T-cell (primary cell): ENCODE measurements at places on chromosomes 6 and 20. TPM values are rescaled to one million over a fixed set of nuclear protein-coding genes. Genes with fewer than 3 reads are reported as not detected.

DNA sequence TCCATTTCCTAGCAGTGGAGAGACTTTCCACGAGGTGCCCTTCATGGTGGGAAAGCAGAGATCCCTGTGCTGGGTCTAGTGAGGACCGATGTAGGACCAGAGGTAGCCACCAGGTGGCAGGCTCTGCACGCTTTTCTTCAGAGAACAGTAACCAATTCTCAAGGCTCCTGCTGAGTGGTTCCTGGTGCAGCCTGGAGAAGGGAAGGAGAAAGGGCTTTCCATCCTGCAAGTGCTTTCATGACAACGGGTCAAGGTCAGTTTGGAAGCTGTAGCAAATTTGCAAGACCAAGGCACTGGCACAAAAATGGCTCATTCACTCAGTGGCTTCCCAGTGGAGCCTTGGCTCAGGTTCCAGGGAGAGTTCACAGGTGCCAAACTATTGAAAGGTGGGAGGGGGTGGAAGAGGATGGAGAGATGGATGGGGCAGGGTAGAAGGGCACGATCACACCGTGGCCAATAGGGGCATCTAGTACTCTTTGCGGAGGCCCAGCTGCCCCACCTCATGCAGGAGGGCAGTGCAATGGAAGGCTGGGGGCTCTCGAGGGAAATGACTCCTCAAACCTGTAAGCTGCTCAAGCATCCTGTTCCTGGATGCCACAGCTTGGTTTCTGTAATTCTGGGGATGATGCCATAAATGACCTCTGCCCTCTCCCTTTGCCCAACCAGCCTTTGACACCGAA, 25.5 kb upstream of the KCNK16 start:
- no peaks in the 10 kb centered on the region for H3K4me1 ChIP-seq
- H3K4me3 ChIP-seq: no peak overlapping the region
- peak; percentile 52 for DNase-seq
- H3K36me3 ChIP-seq: no peaks in the 10 kb centered on the region
- no peak overlapping the region for H3K27ac ChIP-seq

DNA sequence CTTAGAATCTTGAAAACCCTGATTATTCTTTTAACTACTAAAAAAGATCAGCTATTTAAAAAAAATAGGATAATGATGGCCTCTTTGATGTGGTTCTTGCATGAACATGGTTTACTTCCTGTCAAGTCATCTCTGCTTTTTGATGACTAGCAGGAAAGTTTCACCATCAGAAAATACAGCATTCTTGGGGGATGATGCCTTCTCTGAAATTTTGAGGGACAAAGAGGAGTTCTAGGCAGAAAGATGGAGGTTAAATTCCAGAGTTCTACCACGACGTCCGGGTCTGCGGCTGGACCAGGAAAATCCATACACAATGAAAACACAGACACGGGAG, 130.4 kb downstream of the OLIG3 start:
- peaks cover 12% of the 10 kb centered on the region for H3K4me1 ChIP-seq
- no peaks in the 10 kb centered on the region for H3K27me3 ChIP-seq
- H3K27ac ChIP-seq: peak overlapping the region; percentile 4
- H3K4me3 ChIP-seq: no peak overlapping the region
- no peaks in the 10 kb centered on the region for H3K36me3 ChIP-seq

- no peaks in the 10 kb centered on the region for H3K27me3 ChIP-seq
- peaks cover 11% of the 10 kb centered on the region for H3K4me1 ChIP-seq
- no peak for DNase-seq
- H3K36me3 ChIP-seq: no peaks in the 10 kb centered on the region
- H3K27ac ChIP-seq: no peak overlapping the region
These were observed 64.2 kb upstream of the BTN3A2 start for GRCh38 chr6:26300828-26301227.

DNA sequence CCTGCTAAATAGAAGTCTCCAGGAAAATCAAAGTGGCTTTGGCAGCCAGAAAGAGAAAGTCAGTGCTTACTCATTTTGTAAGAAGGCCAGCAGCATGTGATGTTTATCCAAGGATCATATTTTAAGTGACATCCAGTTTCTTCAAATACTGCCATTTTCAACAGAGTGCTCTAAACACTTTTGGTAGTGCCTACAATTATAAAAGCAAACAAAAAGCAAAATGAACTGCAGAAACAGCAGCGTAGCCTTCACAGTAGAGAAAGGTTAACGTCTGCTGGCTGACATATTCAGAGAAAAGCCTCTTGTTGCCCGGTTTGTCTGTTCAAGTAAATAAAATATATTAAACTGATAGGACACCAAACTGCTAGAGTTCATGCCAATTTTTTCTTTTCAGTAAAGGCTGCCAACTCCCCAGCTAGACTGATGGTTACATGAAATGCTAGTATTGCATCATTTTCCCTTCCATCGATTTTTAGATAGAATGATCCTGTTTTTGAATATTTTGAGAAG, 705.7 kb upstream of the SLC35B3 start:
- DNase-seq: no peak
- H3K4me3 ChIP-seq: no peak overlapping the region
- no peaks in the 10 kb centered on the region for H3K36me3 ChIP-seq
- no peak overlapping the region for H3K27ac ChIP-seq

GRCh38 chr20:44071057-44071456, 115.9 kb downstream of the JPH2 start:
- H3K4me3 ChIP-seq: no peak overlapping the region
- H3K27me3 ChIP-seq: no peaks in the 10 kb centered on the region
- no peak for DNase-seq
- no peaks in the 10 kb centered on the region for H3K36me3 ChIP-seq
- H3K27ac ChIP-seq: peak overlapping the region; percentile 94

DNA sequence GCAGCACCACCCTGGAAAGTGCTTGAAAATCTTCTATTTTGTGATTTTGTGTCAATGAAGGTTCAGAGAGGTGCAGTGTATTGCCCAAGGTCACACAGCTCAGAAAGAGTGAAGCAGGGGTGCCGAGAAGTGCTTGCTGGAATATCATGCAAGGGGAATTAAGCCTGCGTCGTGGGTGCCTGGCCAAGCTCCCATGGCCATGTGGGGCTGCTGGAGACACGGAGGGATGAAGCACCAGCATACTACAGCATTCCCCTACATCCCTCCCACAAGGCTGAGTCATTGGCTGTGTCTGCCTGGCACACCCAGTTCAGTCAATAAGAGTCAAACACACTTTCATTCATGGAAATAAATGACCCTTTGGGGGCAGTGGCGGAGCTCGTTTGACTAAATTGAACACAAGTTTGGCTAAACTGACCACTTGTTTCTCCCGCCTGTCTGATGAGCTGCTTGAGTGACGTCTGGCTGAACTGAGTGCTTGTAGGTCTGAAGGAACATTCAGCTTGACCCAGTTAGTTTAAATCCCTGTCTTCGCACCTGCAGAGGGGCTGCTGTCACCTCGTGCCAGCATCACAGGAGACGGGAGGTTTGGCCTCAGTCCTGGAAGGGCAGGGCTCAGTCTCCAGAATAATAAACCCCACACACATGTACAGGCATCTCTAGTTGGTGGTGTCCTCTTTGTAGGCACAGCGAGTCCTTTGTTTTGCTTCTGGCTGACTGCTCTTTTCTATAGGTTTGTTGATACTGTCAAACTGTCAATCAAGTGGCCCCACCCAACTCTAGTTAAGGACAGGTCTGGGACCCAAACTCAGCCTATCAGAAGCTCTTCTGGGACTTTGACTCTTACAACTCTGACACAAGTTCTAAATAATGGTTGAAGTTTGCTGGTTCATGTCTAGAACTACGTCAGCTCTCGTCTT, 8.4 kb upstream of the TGM2 start:
- no peak overlapping the region for H3K27ac ChIP-seq
- H3K27me3 ChIP-seq: no peaks in the 10 kb centered on the region
- no peaks in the 10 kb centered on the region for H3K4me1 ChIP-seq
- no peak for DNase-seq
- H3K36me3 ChIP-seq: no peaks in the 10 kb centered on the region

- no peak for DNase-seq
- H3K36me3 ChIP-seq: no peaks in the 10 kb centered on the region
- H3K4me1 ChIP-seq: peaks cover 3% of the 10 kb centered on the region
- H3K27ac ChIP-seq: no peak overlapping the region
- no peak overlapping the region for H3K4me3 ChIP-seq
These were observed 55.0 kb downstream of the ADGRG6 start for GRCh38 chr6:142356884-142357225.

FAM209B gene
- 2.3 TPM for total RNA-seq

GRCh38 chr6:132011582-132011981, 60.4 kb upstream of the CCN2 start:
- no peak for DNase-seq
- no peak overlapping the region for H3K27ac ChIP-seq
- H3K36me3 ChIP-seq: no peaks in the 10 kb centered on the region
- H3K4me1 ChIP-seq: no peaks in the 10 kb centered on the region
- no peaks in the 10 kb centered on the region for H3K27me3 ChIP-seq

RUNX2 gene
- total RNA-seq: 18.7 TPM

DZANK1 gene
- total RNA-seq: 3.4 TPM

DNA sequence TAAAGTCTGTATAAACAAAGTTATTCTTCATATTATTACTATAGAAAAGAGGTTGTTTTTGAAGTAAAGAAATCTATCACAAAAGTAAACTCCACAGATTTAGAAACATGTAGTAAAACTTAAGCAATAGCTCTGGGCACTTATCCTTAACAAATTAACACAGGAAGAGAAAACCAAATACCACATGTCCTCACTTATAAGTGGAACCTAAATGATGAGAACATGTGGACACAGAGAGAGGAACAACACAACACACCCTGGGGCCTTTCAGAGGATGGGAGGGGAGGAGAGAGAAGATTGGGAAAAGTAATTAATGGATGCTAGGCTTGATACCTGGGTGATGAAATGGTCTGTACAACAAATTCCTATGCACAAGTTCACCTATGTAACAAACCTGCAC, 57.2 kb downstream of the C6orf58 start:
- H3K36me3 ChIP-seq: no peaks in the 10 kb centered on the region
- DNase-seq: no peak
- no peak overlapping the region for H3K4me3 ChIP-seq
- no peak overlapping the region for H3K27ac ChIP-seq

GRCh38 chr6:56799989-56800388, 154.9 kb upstream of the BEND6 start:
- no peaks in the 10 kb centered on the region for H3K36me3 ChIP-seq
- DNase-seq: no peak
- H3K4me1 ChIP-seq: no peaks in the 10 kb centered on the region
- H3K4me3 ChIP-seq: no peak overlapping the region
- H3K27me3 ChIP-seq: no peaks in the 10 kb centered on the region

HDGFL1 gene
- total RNA-seq: not detected

CDH26 gene
- 1.5 TPM for total RNA-seq
